ENCODE measurements at places on chromosomes 4 and X.

DNA sequence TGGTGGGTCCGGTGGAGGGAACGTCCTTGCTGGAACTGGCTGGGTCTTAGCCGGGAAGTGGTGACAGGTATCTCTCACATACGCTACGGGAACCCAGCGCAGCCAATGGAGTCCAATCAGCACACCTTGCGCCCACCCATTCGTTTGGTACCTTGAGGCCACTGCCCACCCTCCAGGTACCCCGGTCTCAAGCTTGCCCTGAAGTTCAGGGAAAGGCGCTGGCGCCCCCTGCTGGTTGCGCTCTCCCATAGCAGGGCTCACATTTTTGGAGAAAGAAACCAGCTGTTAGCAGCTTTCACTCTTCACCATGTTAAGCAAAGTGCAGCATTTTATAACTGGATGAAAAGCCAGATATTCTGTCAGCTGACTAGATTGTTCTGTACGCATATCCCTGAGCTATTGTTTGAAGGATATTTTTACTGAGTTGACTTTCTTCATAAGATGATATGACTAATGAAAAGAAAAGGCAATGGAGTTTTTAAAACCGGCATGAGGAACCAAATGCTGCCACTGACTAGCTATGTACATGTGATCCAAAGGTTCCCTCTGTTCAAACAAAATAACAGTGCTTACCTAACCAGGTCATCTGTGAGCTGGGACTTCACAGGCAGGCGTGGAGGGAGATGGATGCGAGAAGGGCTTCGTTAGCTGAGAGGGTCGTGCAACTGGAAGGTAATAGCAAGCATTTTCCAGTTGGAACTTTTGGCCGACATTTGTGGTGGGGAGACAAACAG is 43.7 kb downstream of the OTOP1 start:
- ATAC-seq: no peak

DNA sequence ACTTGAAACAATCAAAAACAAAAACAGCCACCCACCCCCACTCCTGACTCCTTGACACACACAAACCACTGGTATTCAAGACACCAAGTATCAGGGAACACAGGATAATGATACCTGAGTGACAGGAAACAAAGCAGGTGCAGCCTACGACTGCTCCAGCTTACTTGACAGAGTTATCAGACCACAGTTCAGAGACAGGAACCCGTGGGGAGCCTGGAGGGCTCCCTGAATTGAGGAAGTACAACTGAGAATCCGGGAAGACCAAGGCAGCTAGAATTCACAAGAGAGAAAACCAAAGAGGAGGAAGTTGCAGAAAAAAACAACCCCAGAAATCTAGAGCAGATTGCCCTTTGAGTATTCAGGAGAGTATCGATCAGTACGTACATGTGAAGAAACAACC is 20.5 kb downstream of the COMMD8 start:
- no peak for ATAC-seq

- no peak for ATAC-seq
Measured at GRCh38 chr4:127214931-127215330, 417.8 kb upstream of the INTU start.

GRCh38 chr4:112648263-112649054 is 11.5 kb downstream of the LARP7 start:
- ATAC-seq: no peak

DNA sequence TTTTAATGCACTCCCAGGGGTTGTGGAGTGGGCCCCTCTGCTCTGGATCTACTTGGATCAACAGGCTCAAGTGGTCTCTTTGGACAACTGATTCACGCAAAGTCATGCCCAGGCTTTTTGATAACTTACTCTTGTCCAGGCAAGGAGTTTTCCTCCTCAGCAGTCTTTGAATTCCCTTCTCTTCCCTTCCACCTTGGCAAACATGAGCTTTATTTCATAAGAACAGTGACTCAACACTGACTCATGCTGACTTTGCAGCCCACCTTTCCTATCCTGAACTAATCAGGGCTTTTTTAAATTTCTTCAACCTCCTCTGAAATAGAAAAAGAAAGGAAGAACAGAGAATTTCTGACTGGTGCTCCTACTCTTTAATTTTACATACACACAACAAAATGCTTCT is 132.1 kb upstream of the LDB2 start:
- no peak for ATAC-seq

GRCh38 chrX:153875391-153876111 is 10.4 kb downstream of the L1CAM start:
- ATAC-seq: no peak

- no peak for ATAC-seq
Measured at GRCh38 chr4:1283711-1284110, 6.0 kb upstream of the MAEA start.

Data from activated CD4-positive, CD25-positive, alpha-beta regulatory T cell treated with anti-CD3 and anti-CD28 coated beads, Interleukin-2, amount 50 U/mL, for 24 hours (primary cell).